ENCODE measurements at places on chromosomes 12 and 14. TPM values are rescaled to one million over a fixed set of nuclear protein-coding genes. Genes with fewer than 3 reads are reported as not detected.
A peak's percentile ranks its signal among the peaks of the same experiment; 100 is the strongest.

ZNF84 gene
- 21.8 TPM for total RNA-seq

SIVA1 gene
- 99.3 TPM for total RNA-seq

C12orf54 gene
- total RNA-seq, result not detected

NYNRIN gene
- total RNA-seq, result 5.9 TPM

NKX2-8 gene
- 0.23 TPM for total RNA-seq

PPM1H gene
- total RNA-seq, result 151 TPM

CD163 gene
- total RNA-seq, result 1.4 TPM

GRCh38 chr14:23361763-23362162, 3.2 kb downstream of the EFS start:
- no peaks in the 10 kb centered on the region for H3K36me3 ChIP-seq
- no peak for DNase-seq
- no peaks in the 10 kb centered on the region for H3K27me3 ChIP-seq
- no peaks in the 10 kb centered on the region for H3K4me1 ChIP-seq
- no peak overlapping the region for H3K4me3 ChIP-seq
- H3K27ac ChIP-seq, result no peak overlapping the region

DNA sequence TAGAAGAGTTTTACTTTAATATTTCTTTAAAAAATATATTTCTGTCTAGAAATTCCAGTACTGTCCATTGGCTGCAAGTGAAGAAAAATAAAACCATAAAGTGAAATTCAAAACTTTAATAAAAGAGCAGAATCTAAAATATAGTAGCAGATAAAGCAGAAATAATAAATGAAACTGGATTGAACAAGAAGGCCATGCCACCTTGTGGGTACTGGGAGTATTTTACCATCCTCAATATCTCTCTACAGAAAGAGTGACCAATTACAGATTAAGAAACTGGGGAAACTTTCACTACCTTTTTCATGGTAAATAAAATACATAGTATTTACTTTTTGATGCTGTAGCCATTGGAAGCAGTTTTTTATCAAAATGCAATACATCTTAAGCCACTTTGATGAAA, 220.5 kb downstream of the BCAT1 start:
- H3K27me3 ChIP-seq, result no peaks in the 10 kb centered on the region
- no peak overlapping the region for H3K4me3 ChIP-seq
- H3K4me1 ChIP-seq, result peaks cover 6% of the 10 kb centered on the region
- H3K27ac ChIP-seq, result no peak overlapping the region
- no peaks in the 10 kb centered on the region for H3K36me3 ChIP-seq

DNA sequence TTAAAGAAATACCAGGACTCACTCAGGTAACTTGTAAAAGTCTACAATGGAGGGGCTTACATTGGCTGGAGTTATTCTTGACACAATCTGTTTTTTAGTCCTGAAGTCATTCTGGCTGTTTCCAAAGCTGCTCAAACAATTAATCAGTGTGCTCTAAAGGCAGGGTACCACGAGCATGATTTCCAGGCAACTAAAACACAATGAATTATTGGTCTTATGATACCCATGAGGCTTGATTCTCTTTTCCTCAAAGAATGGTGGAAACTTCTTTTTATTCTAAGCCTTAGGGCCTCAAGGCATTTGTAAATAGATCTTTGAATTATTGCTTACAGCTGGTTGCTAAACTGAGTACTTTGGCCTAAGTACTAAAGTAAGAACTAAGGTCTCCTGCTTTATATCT, 199.8 kb upstream of the PDZRN4 start:
- H3K4me1 ChIP-seq, result no peaks in the 10 kb centered on the region
- no peaks in the 10 kb centered on the region for H3K36me3 ChIP-seq
- no peaks in the 10 kb centered on the region for H3K27me3 ChIP-seq
- no peak for DNase-seq

DNA sequence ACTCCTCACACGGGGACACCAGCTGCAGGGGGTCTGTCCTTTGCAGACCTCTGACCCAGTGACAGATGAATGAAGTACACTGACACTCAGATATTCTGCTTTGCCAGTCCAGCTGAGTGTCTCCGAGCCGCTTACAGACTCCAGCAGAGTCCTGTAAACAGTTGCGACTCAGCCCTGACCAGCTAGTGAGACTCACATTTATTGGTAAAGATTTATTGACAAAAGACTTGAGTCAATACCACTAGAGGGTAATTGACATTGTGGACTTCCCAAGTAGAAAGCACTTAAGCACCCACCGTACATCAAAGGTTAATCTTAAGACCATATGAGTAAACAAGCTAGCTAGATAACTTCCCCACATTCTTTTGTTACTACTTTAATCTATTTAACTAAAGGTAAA, 9.8 kb upstream of the FKBP4 start:
- H3K4me1 ChIP-seq, result peaks cover 24% of the 10 kb centered on the region
- H3K36me3 ChIP-seq, result no peaks in the 10 kb centered on the region
- H3K4me3 ChIP-seq, result no peak overlapping the region
- peak; percentile 65 for DNase-seq
- H3K27me3 ChIP-seq, result 0 out of 2 replicates have a peak, but pooled peaks cover 2% of the 10 kb centered on the region

DNA sequence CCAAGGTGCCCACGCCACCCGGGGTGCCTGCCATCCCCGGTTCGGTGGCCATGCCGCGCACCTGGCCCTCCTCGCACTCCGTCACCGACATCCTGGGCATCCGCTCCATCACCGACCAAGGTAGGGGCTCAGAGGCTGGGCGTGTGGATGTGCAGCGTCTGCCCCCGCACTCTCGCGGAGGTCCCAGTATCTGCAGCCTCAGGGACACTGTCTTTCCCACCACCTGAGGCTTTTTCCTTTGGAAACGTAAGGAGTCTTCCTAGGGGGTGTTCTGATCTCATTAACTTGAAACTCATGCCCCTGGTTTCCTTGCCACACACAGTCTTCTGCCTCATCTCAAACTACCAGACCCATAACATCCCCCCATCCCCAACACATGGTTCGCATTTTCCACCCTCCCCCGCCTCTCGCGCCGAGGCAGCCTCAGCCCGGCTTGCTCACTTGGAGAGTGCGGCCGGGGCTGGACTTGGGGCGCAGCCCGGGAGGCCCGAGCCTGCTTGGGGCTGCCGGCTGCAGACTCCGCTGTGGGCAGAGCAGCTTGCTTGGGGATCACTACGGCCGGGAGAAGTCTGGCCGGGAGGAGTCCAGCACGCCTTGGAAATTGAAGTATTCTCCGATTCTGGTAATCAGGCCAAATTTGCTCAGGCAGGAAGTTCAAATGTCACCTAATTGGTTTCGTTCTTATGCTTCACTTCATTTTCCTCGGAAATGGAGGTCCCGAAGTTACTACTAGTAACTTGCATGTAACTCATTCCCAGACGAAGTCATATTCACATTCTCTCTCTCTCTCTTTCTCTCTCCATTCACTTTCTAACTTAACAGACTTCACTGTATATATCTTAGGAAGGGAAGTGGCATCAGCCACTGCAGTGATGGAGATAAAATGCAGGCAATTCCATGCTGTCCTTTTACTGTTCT, 2.0 kb downstream of the PAX9 start:
- no peak overlapping the region for H3K27ac ChIP-seq
- H3K36me3 ChIP-seq, result no peaks in the 10 kb centered on the region
- no peak for DNase-seq
- H3K4me3 ChIP-seq, result no peak overlapping the region
- H3K4me1 ChIP-seq, result peaks cover 5% of the 10 kb centered on the region

GRCh38 chr12:118326991-118327390, 45.7 kb downstream of the TAOK3 start:
- no peak for DNase-seq
- no peaks in the 10 kb centered on the region for H3K36me3 ChIP-seq
- H3K4me3 ChIP-seq, result no peak overlapping the region

DNA sequence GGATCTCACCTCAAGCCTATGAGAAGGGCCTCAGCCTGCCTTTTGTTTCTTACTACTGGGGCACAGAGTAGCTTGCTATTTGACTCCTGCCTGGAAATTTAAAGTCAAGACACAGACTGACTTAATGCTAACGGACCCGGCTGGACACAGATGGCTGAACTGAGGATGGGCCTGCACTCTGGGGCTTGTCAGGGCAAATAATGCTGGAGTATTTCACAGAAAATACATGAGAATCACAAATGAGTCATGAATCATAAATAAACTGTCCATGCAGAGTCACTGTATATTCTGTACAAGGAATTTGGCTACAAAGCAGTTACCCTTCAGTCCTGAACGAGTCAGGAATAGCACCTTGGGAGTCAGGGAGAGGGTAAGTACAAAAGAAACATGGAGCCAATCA, 683.2 kb upstream of the FOXG1 start:
- H3K4me1 ChIP-seq, result peaks cover 22% of the 10 kb centered on the region
- H3K4me3 ChIP-seq, result no peak overlapping the region
- H3K36me3 ChIP-seq, result no peaks in the 10 kb centered on the region
- DNase-seq, result no peak
- no peaks in the 10 kb centered on the region for H3K27me3 ChIP-seq
- no peak overlapping the region for H3K27ac ChIP-seq

GRCh38 chr14:54329082-54329695, 67.6 kb upstream of the CDKN3 start:
- DNase-seq, result peak; percentile 53
- H3K27me3 ChIP-seq, result no peaks in the 10 kb centered on the region
- H3K4me3 ChIP-seq, result no peak overlapping the region
- H3K36me3 ChIP-seq, result no peaks in the 10 kb centered on the region

DNA sequence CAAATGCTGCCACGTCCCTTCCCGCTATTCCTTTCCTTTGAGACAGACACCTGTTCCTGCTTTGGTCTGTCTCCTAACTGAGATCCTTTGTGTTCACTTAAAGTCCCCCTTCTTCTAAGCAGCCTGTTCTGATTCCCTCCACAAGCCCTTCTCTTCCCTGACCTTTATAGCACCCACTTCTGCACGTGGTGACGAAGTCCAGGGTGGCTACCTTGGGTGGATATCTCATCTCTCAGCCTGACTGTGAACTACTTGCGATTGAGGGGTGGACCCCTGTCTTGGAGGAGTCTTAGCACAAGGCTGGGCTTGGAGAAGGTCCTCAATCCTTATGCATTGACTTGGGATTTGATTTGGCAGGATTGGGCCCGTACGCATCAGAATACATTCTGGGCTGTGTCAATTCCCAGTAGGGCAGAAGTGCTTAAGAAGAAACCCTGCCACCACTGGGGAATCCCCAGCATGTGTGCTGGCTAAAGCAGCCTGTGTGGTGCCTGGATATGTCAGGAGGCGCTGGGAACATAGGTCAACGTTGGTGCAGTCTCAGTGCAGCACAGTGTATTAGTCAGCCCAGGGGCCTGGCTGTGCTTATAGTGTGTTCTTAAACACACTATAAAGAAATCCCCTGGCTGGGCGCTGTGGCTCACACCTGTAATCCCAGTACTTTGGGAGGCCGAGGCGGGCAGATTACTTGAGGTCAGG, 23.6 kb downstream of the KRT80 start:
- DNase-seq, result peak; percentile 62
- no peak overlapping the region for H3K4me3 ChIP-seq
- H3K4me1 ChIP-seq, result peaks cover 33% of the 10 kb centered on the region
- no peaks in the 10 kb centered on the region for H3K27me3 ChIP-seq

DNA sequence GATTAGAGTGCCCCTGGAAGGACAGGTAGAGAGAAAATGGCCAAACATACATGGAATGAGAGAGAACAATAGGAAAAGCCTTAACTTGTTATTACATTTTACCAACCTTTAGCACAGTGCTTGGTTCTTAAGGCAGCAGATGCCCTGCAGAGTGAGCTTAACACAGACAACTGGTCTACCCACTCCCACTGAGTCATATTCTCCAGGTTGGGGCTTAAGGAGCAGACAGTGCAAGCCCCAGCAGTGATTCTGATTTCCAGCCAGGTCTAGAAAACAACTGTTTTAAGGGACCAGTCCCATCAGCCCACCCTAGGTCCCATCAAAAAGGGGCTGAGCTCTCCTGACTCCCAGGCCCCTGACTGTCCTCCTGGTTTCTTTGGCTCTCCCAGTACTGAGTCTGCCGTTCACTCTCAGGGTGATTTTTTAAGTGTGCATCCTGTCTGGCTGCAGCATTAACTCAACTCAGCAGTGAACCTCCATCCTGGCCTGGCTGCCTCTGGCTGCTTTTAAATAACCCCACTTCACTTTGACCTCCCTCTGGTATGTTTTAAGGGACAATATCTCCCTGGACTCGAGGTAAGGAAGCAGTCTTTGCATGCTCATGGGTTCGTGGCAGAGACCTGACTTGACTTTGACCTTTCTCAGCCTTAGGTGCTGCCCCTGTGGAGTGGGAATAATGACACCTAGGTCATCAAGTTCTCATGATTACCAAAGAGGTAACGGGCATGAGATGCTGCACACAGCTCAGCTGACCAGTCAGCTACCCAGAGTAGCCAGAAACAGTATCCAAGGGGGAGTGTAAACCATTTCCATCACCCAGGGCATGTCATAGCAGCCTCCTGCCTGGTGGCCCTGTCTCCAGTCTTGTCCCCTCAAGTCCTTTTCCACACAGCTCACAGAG, 210.7 kb upstream of the PWP1 start:
- H3K4me3 ChIP-seq, result no peak overlapping the region
- no peak overlapping the region for H3K27ac ChIP-seq
- no peaks in the 10 kb centered on the region for H3K4me1 ChIP-seq

- no peaks in the 10 kb centered on the region for H3K27me3 ChIP-seq
- no peak for DNase-seq
- no peaks in the 10 kb centered on the region for H3K36me3 ChIP-seq
- H3K4me3 ChIP-seq, result no peak overlapping the region
- no peak overlapping the region for H3K27ac ChIP-seq
These were observed 1.7 kb downstream of the TUBA1A start for GRCh38 chr12:49187184-49187583.
